ENCODE measurements at places on chromosomes 1 and 21.

GRCh38 chr21:24844671-24845070 is 762.6 kb downstream of the MRPL39 start:
- no peak for DNase-seq

DNA sequence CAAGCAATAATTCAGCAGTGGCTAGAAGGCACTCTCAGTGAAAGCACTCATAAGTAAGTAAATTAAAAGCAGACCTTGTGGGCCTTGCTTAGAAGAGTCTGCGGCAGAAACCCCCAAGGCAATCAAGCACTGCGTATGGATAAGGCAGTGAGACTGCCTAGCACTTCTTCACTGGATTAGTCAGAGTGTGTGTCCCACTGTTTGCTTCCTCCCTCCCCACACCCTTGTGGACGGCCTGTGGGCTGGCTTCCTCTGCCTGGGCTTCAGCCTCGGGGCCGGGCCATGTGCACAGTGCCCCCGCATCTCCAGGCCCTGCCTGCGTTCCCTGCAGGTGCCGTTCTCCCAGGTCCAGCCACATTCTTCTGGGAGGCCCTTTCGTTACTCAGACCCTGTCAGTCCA is 23.8 kb downstream of the AGT start:
- no peak for DNase-seq

- no peak for DNase-seq
Measured at GRCh38 chr1:9326596-9326995, 33.9 kb downstream of the SPSB1 start.

- no peak for DNase-seq
Measured at GRCh38 chr1:45331436-45332345, 5.0 kb downstream of the HPDL start.

DNA sequence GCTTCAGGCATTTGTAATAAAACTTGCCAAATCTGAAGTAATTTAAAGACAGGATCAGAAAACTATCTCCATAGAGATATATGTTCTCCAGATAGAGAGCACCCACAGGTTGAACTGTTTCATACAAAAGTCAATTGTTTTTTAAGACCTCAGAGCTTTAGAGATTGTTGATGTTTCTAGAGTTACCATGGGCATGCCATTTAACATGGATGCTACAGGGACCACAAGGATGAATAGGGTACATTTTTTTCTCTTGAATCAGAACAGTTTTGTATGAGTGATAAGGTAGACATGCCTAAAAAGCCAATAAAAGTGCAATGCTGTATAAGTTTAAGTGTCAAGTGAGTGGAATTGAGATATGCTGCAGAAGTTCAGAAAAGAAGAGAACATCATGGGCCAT is 511.0 kb upstream of the CAMK1G start:
- DNase-seq = no peak

Measured in HCT116 (cell line).